Activated CD4-positive, alpha-beta T cell treated with anti-CD3 and anti-CD28 coated beads, Interleukin-2, amount 10 ng/mL, durations not matched to agents 24 days and 14 days (primary cell): ENCODE measurements at places on chromosomes 6 and 20.

DNA sequence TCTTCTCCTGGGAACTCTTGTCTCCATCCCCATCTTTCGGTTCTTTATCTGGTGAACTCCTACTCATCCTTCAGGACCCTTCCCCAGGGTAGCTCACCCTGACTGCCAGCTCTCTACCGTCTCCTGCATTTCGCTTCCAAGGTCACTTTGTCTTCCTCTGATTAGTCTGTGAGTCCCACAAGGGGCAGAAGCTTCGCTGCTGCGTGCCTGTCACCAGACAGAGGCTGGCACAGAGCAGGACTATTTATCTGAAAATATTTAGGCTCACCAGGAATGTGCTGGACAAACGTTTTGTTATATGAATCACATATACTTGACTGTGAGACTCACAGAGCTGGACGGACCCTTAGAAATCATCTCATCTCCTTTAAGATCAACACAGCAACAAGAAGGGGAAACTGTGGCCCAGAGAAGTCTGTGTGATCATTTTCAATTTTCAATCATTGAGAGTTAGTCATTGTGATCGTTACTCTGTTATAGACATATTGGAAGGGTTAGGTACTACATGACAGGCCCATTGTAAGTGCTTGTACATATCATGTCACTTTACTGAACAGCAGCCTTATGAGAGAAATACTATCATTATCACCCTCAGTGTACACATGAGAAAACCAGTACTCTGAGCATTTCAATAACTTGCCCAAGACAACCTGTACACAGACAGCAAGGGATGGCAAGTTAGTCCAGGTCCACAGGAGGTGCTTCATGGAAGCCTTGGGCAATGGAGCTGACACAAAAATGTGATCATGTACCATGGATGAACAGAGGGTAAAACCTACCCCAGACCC lies 51.4 kb downstream of the JPH2 start:
- DNase-seq = peak; percentile 60

DNA sequence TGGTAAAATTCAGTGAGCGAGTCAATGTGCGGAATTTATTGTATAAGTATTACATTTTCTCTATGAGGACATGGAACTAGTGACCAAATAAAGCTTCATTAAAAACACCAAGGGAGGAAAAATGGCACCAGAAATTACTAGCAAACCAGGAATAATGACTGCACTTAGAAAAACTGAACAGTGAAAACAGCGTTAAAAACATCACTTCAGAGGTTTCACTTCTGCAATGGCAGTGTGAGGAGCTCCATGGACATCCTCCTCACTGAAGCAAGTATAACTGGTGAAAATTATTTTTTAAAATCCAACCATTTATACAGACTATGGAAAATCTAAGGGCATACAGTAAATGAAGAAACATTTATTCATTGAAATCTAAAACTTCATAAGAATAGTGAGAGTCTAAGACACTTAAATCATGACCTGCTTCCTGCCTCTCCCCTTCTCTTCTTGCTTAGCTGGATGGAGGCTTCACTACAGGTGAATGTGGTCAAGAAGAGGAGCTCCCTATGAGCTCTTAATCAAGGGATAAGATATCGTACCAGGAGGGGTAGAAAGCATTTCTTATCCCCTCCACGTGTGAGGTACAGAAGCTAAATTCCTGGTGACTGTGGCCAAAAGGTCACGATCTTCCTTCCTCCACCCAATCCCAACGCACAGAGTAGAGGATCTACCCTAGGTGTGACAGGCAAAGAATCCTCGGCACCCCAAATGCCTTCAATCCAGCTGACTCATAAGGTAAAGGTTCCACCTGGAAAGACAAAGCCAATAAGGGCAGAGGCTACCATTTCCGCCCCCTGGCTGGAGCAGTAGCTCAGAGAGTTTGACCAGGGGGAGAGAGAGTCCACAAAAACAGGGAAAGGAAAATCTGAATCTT lies 12.3 kb upstream of the ASF1A start:
- no peak for DNase-seq

DNA sequence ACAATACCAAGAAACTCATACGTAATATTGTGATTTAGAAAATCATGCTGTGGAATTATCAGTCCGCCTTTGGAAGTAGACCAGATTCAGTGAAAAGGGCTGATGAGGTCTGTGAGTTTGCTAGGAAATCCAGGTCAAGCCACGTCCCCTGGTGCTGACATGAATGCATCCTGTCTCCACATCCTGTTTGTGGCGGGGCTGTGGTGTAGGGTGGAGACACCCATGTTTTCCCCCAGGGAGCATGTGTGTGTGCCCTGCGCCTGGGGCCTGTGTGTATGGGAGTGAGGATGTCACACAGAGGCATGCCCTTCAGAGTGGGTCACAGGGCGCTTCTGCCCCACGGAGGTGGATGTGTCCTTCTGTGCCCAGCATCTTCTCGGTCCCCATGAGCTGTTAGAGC lies 109.1 kb downstream of the SASH1 start:
- DNase-seq = peak; percentile 86

GRCh38 chr6:132490478-132491204 lies 22.3 kb downstream of the STX7 start:
- DNase-seq = no peak

DNA sequence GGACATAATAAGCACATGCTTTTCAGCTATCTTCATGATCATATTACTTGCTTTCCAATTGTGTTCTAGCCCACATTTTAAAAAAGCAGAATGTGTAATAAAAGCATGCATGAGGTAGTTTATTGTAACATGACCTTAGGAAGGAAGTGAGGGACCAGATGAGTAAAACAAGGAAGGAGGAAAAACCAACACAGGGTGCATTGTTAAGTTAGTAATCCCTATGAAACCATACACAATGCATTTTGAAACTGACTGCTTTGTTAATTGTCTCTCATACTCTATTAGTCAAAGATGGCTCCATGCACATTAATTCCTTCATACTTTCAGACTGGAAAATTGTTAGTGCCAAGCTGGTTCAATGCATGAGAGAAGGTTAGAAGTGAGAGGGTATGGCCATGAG lies 37.7 kb upstream of the CENPW start:
- no peak for DNase-seq

DNA sequence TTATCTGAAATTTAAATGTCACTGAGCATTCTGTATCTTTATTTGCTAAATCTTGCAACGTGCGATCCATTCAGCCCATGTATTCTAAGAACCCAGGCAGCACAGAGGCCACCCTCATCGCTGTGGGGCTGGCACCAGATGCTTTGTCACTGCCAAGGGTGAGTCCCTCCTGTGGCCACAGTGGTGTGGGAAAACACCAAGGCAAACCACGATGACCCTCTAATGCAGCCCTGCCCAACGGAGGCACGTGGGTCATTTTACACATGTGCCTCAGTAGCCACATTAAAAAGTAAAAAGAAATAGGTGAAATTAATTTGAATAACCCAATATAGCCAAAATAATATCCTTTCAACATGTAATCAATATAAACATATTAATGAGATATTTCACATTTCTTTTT lies 221.7 kb downstream of the UNC5CL start:
- no peak for DNase-seq

- DNase-seq = no peak
These were observed 46.4 kb downstream of the CLVS2 start for GRCh38 chr6:123042401-123042800.

DNA sequence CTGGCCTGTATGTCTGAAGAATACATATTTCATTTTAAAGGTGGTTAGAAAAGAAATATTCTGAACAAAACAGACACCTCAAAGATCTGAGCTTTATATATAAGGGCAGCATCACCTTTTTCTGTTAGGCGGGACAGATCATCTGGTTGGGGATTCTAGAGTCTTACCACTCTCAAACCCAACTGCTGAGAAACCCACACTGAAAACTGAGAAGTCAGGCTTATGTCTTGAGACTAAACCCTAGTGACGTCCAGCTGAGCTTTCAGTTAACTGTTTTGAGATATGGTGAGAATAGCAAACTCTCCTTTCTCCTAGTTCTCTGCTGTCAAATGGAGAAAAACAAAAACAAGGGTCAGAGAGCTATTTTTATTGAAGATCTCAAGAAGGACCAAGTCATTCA lies 63.7 kb upstream of the CCN6 start:
- no peak for DNase-seq
